ENCODE measurements at places on chromosomes 6 and 20.

DNA sequence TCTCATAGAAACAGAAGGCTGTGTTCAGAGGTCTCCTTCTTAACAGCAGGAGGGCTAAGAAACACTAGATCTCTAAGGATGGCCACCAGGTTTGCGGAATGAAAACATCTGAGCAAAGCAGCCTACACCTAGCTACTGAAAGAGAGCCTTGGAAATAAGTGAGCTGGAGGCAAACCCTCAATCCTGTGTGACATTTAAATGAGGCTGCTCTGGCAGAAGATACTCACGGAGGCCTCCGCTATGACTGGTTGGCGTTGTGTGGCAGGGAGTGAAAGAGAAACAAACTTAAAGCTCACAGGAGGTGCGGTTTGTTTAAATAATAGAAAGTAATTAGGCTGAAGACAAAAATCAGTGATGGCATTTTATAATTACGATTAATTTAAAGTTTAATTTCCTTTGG lies 162.0 kb upstream of the RNF217 start:
- DNase-seq: no peak

- no peak for DNase-seq
Measured at GRCh38 chr6:138204792-138205384, 13.4 kb downstream of the PBOV1 start.

DNA sequence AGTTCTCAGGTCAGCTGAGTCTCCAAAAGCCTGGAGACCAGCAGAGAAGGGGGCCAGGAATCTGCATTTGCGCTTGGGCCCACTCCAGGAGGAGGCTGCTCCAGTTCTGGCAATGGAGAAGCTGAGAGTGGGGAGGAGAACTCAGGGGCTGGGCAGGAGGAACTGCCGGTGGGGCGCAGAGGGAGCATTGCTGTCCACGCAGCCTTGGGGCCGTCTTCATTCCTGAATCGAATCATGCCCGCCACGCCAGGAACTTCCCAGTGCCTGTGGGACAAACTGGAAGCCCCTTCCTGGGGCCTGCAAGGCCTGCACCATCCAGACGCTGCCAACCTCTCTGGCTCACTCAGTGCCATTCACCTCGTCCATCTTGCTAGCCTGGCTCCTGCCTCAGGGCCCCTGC lies 16.9 kb downstream of the RAB44 start:
- DNase-seq: no peak

DNA sequence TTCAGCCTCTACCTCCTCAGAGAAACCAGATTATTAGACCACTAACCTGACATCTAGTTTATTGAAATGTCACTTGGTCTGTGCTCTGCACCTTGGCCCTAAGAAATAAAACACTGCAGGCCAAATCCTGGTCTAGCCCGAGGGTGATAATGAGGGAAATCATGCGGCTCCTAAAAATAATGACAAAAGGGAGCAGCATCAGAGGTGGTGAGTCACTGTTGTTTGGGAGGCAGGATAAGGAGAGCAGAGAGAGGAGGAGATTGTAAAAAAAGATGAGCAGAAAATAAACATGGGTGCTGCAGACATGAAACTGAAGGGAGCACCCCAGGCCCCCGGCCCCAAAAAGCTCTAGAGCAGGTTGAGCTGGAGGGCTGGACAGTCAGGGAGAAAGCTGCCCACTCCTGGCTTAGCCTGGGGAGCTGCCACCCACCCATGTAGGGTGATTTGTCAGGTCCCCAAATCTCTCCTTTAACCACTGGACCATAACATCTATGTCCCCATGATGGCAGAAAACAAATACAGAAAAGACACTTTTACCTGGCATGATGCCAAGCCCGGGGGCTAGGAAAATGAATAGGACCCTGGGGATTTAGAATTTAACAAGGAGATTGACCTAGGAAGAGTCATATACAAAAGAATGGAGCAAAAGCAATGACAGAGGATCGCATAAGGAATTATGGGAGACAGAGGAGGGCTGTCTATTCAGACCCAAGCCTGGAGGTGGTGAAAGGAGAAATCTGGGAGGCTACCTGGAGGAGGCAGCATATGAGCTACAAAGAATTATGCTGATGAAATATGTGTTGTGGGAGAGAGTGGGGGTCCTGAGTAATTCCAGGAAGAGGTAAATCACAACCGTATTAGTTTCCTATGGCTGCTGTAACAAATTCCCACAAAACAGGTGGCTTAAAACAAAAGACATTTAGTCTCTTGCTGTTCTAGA lies 103.7 kb downstream of the SNAP25 start:
- no peak for DNase-seq

DNA sequence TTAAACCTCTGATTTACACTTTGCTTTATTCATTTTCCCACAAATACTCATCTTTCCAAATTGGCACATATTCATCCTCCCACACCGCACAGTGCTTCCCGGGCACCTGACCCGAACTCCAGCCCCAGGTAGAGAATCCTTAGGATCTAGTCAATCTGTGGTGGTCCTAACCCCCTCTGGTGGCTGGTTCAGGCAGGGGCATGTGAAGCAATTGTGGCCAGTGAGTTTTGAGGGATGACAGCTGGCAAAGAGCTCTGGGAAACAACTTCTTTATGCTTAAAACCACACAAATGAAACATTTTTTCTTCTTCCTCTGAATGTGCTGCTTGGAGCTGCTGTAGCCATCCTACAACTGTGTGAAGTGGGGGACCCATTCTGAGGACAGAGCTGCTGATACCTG lies 54.7 kb downstream of the ELOVL5 start:
- peak; percentile 38 for DNase-seq

DNA sequence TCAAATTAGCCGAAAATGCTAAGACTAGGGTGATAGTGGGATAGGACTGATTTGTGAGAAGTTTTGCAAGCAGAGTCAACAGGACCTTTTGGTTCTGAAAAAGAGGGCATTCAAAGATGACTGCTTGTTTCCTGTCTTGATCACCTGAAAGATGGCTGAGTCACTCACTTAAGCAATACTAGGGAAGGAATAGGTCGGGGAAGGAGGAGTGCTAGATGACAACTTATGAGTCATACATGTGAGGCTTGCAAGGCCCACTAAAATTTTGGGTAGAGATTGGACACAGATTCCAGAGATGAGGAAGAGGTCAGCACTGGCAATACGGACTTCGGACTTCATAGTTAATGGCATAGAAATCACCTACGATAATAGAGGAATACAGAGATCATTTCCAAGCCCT lies 89.2 kb downstream of the FAM83B start:
- DNase-seq: no peak

GRCh38 chr20:26277339-26277738 lies 580.7 kb upstream of the ZNF337 start:
- DNase-seq: no peak

- peak; percentile 21 for DNase-seq
Measured at GRCh38 chr6:11043961-11044711, at the start of gene ELOVL2. Gene ELOVL2 (minus strand): TSS chr6:11044305. CDS start chr6:11044230, 75 bp downstream.

GRCh38 chr6:30570263-30570662 lies 979 bp upstream of the ABCF1 start:
- no peak for DNase-seq

- no peak for DNase-seq
Measured at GRCh38 chr6:30881392-30882203, 2.7 kb upstream of the DDR1 start.

DNA sequence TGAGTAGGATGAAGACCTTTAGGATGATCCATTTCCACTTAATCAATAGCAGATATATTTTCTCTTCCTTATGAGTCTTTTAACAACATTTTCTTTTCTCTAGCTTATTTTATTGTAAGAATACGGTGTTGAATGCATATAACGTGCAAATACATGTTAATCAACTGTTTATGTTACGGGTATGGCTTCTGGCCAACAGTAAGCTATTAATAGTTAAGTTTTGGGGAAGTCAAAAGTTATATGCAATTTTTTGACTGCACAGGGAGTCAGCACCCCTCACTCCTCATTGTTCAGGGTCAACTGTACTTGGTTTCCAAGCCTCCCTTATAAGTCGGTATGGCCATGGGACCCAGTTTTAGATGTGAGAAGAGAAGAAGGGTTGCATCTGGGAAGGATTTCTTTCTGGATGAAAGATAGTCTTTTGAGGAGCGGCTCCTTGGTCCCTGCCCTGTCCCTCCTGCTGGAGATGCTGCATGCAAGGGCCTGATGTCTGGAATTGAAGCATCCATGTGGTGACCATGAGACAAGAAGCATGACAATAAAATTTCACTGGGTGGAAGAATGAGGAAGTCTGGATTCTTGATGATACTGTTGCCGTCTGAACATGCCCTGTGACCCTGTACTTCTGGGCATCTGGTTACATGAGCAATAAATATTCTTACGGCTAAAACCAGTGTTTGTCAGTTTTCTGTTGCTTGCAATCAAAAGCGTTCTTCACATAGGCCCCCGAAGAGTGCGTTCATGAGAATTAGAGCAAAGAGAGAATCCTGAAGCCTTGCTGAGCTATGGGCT lies 194.7 kb upstream of the PMEPA1 start:
- DNase-seq: no peak

- DNase-seq: no peak
Measured at GRCh38 chr6:11750682-11751081, 27.9 kb downstream of the ADTRP start.

GRCh38 chr6:111987295-111987694 lies 66.6 kb upstream of the CCN6 start:
- DNase-seq: no peak

GRCh38 chr6:6225885-6226529 lies 94.5 kb downstream of the F13A1 start:
- no peak for DNase-seq

GRCh38 chr6:164455835-164456234 lies 853.6 kb downstream of the C6orf118 start:
- no peak for DNase-seq

GRCh38 chr6:135481783-135482369 lies 15.7 kb downstream of the AHI1 start:
- DNase-seq: no peak

GRCh38 chr6:169340395-169340794 lies 86.7 kb upstream of the THBS2 start:
- no peak for DNase-seq

DNA sequence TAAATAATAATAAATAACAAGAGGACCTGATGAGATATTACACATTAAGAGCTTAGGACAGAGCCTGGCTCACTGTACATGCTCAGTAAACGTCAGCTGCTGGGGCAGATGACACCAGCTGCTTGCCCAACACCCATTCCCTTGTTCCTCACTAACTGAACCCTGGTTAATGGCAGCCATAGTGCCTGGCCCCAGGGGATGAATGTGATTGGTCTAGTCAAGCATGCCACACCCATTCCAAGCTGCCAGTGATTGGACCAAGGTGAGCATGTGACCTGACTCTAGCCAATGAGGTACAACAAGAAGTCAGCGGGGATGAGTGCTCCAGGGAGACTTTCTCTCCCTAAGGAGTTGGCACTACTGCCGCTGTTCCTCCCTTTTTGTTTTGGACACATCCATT lies 85.1 kb upstream of the PTPN1 start:
- DNase-seq: no peak

DNA sequence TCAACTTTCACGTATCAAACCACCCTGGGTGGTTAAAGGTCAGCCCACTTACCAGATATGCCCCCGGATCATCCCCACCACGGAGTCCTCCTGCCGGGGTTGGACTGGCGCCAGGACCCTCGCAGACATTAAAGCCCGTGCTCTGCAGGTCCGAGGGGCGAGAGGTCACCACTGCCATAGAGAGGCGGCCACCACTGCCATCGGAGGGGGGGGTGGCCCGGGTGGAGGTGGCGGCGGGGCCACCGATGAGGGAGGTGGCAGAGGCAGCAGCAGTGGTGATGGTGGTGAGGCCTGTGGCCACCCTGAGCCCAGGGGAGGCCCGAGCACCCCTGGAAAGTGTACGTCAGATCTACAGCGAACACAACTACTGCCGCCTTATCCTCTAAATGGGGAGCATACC lies 76.3 kb downstream of the ASXL1 start:
- no peak for DNase-seq

GRCh38 chr6:120355822-120356221 lies 978.5 kb downstream of the TBC1D32 start:
- DNase-seq: no peak

- no peak for DNase-seq
Measured at GRCh38 chr6:39266375-39266774, 37.1 kb upstream of the KCNK5 start.

DNA sequence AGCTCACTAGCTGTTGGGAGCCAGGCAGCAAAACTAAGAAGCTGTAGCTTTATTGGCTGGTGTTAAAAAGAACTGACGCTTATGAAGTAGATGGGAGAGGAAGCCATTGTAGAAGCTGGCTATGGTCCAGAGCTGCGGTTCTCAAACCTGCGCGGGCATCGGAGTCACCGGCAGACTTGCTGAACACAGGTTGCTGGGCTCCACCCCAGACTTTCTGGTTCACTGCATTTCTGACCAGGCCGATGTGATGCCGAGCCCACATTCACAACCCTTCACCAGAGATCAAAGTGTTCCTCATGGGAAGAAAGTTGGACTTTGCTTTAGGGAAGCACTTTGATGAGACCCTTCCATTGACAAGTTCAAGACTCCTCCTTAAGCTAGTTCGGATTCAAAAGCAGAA lies 231.6 kb downstream of the QKI start:
- DNase-seq: no peak

DNA sequence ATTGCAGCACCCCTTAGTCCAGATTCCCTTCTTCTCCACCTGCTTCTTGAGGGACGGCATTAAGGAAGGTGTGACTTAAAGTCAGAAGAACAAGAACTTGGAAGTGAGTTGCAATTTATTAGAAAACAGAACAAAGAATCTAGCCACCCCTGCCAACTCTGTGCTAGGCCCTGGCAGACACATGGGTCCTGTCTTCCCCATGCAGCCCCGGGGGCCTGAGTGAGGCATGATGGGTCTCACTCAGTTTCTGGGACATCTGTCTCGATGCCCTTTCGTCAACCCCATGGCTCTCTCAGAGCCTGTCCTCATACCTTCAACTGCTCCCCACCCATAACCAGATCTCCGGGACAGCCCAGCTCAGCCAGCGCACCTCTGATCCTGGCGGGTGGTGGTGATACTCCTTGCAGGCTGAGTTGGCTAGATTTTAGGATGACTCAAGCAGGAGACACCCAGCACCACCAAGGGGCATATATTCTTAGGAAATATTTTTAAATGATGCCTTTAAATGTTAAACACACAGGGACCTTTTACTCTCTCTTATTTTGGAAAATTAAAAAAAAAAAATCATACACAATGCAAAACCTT lies 143.2 kb upstream of the RNF24 start:
- DNase-seq: no peak

DNA sequence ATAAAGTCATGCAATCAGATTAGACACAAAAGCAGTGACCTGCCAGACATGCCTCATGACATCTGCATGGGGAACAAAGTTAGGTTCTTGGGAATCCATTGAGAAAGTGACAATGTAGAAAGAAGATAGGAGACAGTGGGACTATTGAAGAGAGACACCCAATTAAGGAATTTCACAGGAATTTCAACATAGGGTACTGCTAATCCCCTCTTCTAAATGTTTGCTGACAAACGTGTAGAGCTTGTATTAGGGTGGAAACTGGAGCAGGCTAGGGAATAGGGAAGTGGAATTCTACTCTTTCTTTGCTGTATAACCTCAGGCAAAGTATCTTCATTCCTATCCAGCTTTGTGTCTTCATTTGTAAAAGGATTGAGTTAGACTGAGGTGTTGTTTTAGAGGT lies 409.4 kb upstream of the SASH1 start:
- no peak for DNase-seq

- DNase-seq: peak; percentile 18
Measured at GRCh38 chr6:136526196-136526930, 23.9 kb downstream of the MAP7 start.
